ENCODE measurements at places on chromosomes 6 and 20.

DNA sequence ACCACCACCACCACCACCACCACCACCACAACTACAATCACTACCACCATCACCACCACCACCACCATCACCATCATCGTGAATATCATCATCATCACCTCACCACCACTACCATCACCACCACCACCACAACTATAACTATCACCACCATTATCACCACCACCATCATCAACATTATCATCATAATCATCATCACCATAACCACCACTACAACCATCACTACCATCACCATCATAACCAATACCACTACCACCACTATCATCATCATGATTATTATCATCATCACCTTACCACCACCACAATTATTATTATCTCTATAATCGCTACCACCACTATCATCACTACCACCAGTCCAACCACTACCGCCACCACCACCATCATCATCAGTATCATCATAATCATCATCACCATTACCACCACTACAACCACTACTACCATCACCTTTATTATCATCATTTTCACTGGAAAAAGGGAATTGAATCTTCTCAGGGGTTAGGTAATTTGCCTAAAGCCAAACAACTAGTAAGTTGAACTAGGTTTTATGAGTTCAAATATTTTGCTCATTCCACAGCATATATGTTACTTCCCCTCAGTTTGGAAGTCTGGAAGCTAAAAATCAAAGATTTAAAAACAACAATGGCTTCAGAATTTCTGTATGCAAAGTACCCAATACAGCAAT is 8.3 kb downstream of the RIPOR2 start:
- no peaks in the 10 kb centered on the region for H3K27me3 ChIP-seq
- H3K4me1 ChIP-seq = peaks cover 11% of the 10 kb centered on the region
- H3K36me3 ChIP-seq = no peaks in the 10 kb centered on the region
- no peak overlapping the region for H3K27ac ChIP-seq

- no peaks in the 10 kb centered on the region for H3K36me3 ChIP-seq
- peak overlapping the region; percentile 84 for H3K27ac ChIP-seq
- H3K4me1 ChIP-seq = peaks cover 27% of the 10 kb centered on the region
- H3K4me3 ChIP-seq = no peak overlapping the region
- no peaks in the 10 kb centered on the region for H3K27me3 ChIP-seq
Observed at GRCh38 chr6:57262901-57263694, 41.0 kb upstream of the RAB23 start.

- no peak for DNase-seq
- no peak overlapping the region for H3K27ac ChIP-seq
- no peaks in the 10 kb centered on the region for H3K4me1 ChIP-seq
- H3K36me3 ChIP-seq = no peaks in the 10 kb centered on the region
- H3K4me3 ChIP-seq = no peak overlapping the region
Observed at GRCh38 chr6:71544906-71545305, 256.3 kb downstream of the OGFRL1 start.

GRCh38 chr20:50306478-50307423 is 116.1 kb downstream of the CEBPB start:
- H3K27ac ChIP-seq = peak overlapping the region; percentile 99
- peaks cover 51% of the 10 kb centered on the region for H3K4me1 ChIP-seq
- no peak for DNase-seq
- no peaks in the 10 kb centered on the region for H3K36me3 ChIP-seq

GRCh38 chr20:48585061-48585870 is 242.5 kb downstream of the PREX1 start:
- H3K4me3 ChIP-seq = no peak overlapping the region
- H3K27me3 ChIP-seq = peaks cover 4% of the 10 kb centered on the region
- no peak overlapping the region for H3K27ac ChIP-seq
- H3K4me1 ChIP-seq = no peaks in the 10 kb centered on the region
- no peak for DNase-seq

DNA sequence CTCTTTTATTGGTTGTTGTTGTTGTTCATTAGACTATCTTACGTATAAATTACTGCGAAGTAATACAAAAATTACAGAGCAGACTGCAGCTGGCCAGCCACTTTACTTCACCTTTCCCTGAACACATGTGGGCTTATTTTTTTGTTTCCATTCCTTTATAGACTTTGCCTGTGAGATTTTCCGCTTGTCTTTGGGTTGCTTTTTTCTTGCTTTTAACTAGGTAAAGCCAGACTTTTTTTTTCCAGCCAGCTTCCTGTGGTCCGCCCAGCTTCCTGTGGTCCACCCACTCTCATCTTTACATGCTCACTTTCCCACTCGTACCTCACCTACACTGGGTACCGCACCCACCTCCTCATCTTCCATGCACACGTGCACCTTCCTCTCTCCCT is 79.0 kb downstream of the IPCEF1 start:
- no peaks in the 10 kb centered on the region for H3K27me3 ChIP-seq
- no peak for DNase-seq
- no peak overlapping the region for H3K4me3 ChIP-seq
- no peak overlapping the region for H3K27ac ChIP-seq

GRCh38 chr6:45196121-45196520 is 132.0 kb upstream of the RUNX2 start:
- no peaks in the 10 kb centered on the region for H3K4me1 ChIP-seq
- no peak overlapping the region for H3K4me3 ChIP-seq
